ENCODE measurements at places on chromosomes 11 and 22.

- DNase-seq: no peak
These were observed 28.6 kb upstream of the PRAME start for GRCh38 chr22:22587577-22588188.

GRCh38 chr11:73521621-73522020 lies 76.3 kb downstream of the FAM168A start:
- DNase-seq: no peak

DNA sequence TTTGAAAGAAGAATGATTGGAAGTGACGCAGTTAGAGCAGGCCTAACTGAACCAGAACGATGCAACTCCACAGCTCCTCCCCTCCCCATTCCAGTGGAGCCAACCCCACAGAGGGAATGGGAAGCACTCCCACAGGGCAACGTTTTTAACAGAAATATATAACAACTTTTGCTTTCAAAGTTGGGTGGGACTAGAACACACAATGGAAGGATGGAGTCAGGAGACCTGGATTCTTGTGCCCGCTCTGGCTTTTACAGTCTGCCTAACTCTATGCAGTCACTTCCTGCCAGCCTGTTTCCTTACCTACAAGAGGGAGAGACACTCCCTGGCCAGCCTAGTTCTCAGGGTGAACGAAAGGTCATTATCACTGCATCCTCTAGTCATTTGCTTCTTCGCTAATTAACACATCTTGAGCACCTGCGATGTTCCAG lies 75.5 kb downstream of the PACSIN2 start:
- no peak for DNase-seq

DNA sequence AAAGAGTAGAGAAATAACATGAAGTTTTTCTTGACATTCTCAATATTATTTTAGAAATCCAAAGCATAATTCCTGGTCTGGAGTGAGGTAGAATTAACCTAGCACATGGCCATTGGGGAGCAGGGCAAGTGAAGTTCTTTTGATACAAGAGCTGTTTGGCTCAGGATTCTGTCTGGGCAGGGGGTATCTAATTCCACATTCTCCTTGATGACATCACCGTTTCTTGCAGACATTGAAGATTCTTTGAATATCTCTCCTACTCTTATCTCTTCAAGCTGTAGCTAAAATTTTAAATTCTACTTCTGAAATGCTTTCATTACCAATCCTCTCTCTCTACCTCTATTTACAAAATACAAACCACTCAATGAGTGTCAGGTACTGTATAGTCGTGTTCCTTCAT lies 138.2 kb upstream of the TENM4 start:
- DNase-seq: no peak

- no peak for DNase-seq
These were observed 8.5 kb downstream of the PPFIA1 start for GRCh38 chr11:70278994-70279393.

DNA sequence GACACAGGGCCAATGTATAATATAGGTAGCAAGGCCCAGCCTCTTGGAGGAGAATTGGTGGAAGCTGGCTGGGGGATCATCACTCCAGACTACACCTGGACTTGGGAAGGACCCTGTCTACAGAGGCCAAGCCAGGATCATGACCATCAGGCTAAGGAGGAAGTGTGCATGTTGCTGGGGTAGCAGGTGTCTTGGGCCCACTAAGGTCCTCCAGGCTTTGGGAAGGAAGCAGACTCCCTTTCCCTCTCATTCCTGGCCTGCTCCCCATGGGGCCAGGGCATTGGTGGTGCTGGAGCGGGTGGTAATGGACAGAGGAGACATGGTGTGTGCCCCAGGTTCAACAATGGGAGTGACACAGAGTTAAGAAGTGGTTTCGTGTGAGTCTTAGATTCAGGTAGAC lies 16.0 kb upstream of the TUB start:
- no peak for DNase-seq

- DNase-seq: no peak
These were observed 185.4 kb upstream of the E2F8 start for GRCh38 chr11:19426011-19426755.

DNA sequence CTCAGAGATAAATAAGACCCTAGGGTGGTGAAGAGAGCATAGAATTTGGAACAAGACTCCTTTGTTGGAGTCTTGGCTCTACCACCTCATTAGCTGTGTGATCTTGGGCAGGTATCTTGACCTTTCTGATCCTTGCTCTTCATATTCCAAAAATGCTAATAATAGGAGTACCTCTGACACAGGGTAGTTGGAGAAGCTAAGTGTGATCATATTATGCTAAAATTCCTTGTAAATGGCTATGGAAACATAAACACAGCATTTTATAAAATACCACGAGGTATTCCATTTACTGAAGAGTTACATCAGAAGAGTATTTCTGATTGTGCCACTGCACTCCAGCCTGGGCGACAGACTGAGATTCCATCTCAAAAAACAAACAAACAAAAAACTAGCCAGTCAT lies 9.4 kb downstream of the PTPRJ start:
- DNase-seq: no peak

GRCh38 chr11:74550991-74551753 lies 41.2 kb upstream of the POLD3 start:
- DNase-seq: no peak

- no peak for DNase-seq
These were observed 11.8 kb upstream of the TP53I11 start for GRCh38 chr11:44962464-44962863.

DNA sequence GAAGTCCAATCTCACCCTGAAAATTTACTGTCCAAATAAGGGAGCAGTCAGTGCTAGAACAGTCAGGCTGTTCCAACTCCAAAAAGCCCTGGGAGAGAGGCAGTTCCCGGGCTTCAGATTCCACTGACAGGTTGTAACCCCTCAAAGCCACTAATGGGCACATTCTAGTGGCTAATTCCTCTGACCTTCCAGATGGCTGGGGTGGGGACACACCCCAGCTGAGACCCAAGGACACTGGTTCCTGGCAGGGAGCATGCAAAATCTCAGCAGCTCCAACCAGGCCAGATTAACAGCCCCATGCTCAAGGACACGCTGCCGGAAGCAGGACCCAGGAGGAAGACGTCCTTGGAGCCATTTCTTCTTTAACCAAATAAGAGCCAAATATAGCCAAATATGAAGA lies 92.7 kb downstream of the RPL27A start:
- DNase-seq: no peak

GRCh38 chr11:24622262-24622661 lies 125.4 kb downstream of the LUZP2 start:
- DNase-seq: no peak

GRCh38 chr11:124717786-124718651 lies 21.7 kb upstream of the NRGN start:
- DNase-seq: peak; percentile 10

- peak; percentile 45 for DNase-seq
These were observed 55.8 kb upstream of the RRAS2 start for GRCh38 chr11:14414470-14415461.

DNA sequence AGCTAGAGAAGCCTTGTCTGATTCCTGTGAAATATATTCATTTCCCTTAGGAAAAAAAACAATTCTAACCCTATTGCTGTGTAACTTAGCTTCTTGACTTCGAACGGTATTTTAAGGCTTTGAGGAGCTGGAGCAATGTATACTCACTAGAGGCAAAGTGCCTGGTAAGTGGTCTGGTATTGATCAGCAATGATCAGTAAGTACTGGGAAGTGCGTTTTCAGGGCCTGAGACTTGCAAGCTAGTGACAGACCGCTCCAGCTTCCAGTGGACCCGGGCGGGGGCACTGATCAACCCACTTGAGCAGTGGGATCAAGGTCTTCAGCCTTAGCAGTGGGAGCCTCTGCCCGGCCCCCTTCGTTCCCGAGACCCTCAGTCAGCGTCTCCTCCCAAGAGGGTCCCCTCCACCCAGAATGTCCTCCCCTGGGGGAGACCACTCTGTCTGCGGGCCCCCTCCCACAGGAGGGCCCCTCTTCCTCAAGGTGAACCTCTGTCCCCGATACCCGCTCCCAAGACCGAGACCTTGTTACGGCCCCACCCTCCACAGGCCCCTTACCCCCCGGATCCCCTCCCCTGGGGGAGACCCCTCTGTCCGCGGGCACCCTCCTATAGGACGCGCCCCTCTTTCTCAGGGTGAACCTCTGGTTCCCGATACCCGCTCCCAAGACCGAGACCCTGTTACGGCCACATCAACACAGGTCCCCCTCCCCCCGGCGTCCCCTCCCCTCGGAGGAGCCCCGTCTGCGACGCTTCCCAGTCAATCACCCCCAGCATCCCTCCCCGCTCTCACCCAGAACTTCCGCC lies 452 bp upstream of the ATXN10 start:
- no peak for DNase-seq

GRCh38 chr11:32819187-32819586 lies 10.5 kb upstream of the PRRG4 start:
- no peak for DNase-seq

GRCh38 chr11:94281324-94281723 lies 23.1 kb upstream of the IZUMO1R start:
- no peak for DNase-seq

DNA sequence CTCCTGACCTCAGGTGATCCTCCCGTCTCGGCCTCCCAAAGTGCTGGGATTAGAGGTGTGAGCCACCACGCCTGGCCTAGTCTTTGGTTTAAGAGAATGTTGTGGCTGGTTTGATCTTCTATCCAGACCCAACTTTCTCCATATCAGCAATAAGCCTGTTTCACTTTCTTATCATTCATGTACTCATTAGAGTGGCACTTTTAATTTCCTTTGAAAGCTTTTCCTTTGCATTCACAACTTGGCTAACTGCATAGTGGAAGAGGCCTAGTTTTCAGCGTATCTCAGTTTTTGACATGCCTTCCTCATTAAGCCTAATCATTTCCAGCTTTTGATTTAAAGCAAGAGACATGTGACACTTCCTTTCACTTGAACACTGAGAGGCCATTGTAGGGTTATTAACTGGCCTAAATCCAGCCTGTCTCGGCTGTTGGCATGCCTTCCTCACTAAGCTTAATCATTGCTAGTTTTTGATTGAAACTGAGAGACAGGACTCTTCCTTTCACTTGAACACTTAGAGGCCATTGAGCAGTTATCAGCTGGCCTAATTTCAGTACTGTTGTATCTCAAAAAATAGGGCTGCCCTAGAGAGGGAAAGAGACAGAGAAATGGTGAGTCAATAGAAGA lies 13.1 kb upstream of the RPL3 start:
- no peak for DNase-seq

DNA sequence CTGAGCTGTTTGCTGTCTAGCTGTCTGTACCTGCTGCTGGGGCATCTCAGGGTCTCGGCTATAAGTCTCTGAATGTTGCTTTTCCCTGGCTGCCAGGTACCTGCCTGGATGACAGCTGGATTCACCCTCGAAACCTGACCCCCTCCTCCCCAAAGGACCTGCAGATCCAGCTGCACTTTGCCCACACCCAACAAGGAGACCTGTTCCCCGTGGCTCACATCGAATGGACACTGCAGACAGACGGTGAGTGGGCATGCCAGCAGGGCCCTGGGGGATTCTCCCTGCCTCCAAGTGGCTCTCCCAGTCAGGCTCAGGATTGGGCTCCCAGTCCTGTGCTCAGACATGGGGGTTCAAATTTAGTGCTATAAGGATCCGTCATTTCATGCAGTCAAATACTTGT lies 12.9 kb downstream of the IL17RA start:
- DNase-seq: no peak

- no peak for DNase-seq
These were observed 44.1 kb downstream of the MYH9 start for GRCh38 chr22:36343720-36344105.

- DNase-seq: peak; percentile 4
These were observed 3.6 kb upstream of the OR8B3 start for GRCh38 chr11:124402326-124402922.

- DNase-seq: no peak
These were observed 287 bp downstream of the RPS13 start for GRCh38 chr11:17077240-17077519.

DNA sequence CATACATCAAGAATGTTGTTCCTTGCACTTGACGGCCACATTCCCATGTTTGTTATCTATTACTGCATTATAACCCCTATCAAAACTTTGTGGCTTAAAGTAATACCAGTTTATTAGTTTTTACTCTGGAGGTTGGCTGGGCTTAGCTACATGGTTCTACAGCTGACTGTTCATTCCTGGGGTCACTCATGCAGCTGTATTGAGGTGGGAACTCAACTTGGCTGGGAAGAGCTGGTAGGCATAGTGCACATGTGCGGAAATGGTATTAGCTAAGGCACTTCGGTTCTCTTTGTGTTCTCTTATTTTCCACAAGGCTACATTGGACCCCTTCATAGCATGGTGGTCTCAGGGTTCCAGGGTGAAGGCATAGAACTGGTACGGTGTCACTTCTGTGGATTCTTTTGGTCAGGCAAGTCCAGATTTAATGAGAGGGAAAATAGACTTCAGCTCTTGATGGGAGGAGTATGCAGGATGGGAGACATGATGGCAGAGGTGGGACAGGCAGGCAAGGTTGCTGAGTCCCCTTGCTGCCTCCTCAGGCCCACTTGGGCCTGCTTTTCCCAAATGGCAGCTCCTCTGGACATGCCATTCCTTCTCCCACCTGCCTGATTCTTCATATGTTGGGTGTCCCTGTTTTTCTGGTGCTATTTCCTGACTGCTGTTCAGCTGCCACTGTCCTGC lies 16.1 kb downstream of the YDJC start:
- no peak for DNase-seq

DNA sequence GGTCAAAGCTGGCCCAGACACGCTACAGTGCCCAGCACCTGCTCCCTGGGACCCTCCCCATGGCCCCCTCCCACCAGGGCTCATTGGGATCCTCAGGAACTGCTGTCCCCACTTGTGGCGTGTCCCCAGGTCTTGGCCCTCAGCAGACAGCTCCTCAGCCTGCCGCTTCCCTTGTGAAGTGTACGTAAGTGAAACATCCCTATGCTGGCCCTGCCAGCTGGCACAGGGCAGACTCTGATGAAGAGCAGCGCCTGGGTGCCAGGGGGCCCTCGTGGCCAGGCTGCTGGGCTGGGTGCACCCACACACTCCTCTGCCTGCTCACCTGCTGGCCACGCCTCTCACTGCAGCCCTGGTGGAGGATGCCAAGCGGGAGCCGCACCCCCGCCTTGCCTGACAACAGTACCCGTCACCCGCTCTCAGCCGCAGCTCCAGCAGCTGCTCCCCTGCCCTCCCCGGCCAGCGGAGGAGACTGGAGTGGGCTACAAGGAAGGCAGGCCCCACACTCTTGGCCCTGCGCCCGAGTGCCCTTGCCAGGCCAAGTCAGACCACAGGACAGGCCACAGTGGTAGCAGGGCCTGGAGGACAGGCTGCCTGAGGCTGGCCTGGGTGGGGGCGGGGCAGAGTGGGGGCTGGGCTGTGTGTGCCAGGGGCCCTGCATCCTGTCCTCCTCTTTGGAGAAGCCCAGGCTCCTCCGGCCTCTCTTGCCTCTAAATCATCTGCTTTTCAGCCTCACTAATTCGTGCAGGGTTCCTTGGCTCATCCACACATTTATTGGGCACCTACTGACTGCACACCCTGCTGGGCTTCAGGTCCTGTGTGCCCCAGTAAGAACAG lies 39.5 kb downstream of the IGF2 start:
- DNase-seq: no peak
